ENCODE measurements at places on chromosomes 5 and 9.

DNA sequence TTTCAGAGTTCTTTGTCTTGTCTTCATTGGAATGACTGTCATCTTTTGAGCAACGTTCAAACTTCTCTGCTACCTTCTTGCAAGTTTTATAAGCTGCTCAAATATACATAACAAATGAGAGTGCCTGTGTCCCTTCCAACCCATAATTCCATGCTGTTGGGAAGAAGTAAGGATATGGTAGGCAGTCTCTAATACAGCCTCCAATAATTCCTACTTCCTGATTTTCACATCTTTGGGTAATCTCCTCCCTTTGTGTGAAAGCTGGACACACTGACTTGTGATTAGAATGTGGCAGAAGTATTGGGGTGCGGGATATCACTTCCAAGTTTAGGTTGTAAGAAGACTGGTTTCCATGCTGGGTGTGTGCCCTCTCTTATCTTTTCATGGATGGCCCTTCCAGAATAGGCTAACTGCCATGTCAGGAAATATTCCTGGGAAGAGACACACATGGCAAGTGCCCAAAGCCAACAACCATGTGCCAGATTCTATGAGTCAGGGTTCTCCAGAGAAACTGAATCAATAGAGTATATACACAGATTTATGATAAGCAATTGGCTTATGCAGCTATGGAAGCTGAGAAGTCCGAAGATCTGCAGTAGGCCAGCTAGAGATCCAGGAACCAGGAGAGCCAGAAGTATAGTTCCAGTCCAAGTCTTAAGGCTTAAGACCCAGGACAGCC is 531.3 kb downstream of the NTRK2 start:
- no peak for DNase-seq

DNA sequence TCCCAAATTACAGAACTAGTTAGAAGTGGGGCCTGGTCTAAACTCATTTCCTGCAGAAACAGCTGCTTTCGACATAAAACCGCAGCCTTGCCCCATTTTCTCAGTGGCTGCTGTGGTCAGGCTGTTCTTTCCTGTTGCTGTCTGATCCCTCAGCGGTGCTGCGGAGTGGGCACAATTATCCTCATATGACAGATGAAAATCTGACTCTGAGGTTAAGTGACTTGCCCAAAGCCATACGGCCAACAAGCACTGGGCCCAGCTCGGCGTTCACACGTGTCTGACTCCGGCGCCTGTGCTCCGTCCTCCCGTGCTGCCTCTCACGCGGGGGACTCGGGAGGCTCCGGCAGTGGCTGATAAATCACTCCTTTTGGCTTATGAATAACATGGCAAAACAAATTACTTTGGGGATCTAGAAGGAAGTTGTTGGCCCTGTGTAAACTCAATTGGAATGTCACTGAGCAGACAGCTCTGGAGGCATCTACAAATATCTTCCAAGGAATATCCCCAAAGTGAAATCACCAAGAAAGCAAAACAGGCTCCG is 142.6 kb upstream of the LMX1B start:
- peak; percentile 47 for DNase-seq

GRCh38 chr5:116905885-116906284 is 331.3 kb upstream of the SEMA6A start:
- no peak for DNase-seq

GRCh38 chr9:34143116-34143515 is 16.6 kb upstream of the DCAF12 start:
- DNase-seq: no peak

DNA sequence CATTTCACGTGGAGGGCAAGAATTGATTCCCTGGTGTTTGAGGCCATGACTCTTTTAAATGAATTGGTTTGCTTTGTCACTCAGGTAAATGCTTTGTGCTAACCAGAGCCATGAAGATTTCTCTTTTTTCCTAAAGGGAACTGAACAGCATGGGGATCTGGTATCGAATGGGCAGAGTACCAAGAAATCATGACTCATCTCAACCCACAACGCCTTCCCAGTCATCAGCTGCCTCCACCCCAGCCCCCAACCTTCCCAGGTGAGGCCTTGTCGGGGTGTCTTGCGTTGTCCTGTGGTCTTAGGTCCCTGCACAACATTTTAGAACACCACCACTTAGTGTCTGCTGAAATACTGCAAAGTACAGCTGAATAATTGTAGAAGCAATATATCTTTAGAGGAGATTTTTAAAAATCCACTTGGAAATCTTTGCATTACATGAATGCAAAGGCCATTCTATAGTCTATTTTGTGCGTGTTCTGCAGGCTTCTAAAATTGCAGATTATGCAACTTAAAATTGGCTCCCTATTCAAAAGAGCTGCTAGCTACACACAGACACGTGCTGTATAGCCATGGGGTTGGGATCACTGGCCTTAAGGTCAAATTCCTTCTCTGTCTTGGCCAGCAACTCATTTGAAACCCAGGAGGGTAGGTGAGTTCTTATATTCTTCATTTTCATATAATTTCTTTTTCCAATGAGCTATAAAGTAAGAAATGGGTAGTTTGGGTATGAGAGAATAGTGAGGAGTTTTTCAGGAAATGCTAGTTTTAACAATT is 69.0 kb downstream of the MVB12B start:
- DNase-seq: no peak

- DNase-seq: peak; percentile 77
These were observed 1.3 kb upstream of the ZNF366 start for GRCh38 chr5:72508241-72509170.

DNA sequence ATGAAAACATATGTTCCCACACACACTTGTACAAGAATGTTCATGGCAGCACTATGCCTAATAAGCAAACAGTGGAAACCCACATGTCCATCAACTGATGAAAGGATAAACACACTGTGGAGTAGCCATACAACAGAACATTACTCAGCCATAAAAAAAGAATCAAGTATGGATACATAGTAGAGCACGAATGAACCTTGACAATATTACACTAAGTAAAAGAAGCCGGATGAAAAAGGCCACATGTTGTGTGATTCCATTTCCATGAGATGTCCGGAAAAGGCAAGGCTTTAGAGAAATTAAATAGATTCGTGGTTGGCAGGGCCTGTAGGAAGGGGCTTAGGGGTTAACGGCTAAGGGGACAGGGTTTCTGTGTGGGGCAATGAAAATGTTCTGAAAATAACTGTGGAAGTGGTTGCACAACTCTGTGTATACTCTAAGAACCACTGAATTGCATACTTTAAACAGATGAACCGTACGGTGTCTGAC is 51.4 kb downstream of the COL23A1 start:
- DNase-seq: no peak

GRCh38 chr9:114028646-114029045 is 49.5 kb downstream of the AMBP start:
- no peak for DNase-seq

- peak; percentile 55 for DNase-seq
These were observed 1.4 kb downstream of the GLIS3 start for GRCh38 chr9:4298255-4299004.

DNA sequence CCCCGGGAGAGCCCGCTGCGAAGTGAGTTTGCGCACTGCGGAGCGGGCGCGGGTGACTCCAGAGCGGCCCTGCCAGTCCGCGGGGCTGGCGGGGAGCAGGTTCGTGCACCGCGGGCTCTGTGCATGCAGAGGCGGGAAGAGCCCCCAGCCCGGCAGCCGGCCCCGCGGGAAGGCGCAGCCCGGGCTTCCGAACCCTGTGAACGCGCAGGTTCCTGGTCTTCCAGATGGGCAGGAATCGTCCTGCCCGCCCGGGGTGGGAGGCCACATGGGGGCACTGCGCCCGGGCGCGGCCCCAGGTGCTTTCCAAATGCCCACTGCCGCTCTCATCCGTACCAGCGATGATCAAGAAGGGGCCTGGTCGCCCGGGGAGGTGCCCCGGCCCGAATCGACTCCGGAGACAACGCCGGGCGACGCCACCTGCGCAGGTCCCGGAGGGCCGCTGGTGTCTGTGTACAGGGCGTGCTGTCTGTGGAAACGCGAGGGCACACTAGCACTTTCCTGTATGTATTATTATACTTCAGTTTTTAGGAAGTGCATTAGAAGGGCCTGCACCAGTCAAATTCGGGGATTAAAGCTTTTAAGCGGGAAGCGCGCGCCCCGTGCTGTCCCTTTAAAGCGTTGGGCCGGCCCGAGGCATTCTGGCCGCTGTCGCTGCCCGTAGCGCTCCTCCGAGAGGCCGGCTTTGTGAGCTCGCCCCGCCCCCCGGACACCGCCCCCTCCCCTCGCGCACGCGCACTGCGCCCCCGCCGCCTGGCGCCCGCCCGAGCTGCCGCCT is at the start of gene WDR5:
Gene WDR5, plus strand, starts transcription at position 740 of the 775 bp plus-strand sequence. CDS start 3,796 bp downstream, outside the sequence.
- peak; percentile 100 for DNase-seq

GRCh38 chr5:159531554-159532105 is 201.3 kb upstream of the IL12B start:
- no peak for DNase-seq

DNA sequence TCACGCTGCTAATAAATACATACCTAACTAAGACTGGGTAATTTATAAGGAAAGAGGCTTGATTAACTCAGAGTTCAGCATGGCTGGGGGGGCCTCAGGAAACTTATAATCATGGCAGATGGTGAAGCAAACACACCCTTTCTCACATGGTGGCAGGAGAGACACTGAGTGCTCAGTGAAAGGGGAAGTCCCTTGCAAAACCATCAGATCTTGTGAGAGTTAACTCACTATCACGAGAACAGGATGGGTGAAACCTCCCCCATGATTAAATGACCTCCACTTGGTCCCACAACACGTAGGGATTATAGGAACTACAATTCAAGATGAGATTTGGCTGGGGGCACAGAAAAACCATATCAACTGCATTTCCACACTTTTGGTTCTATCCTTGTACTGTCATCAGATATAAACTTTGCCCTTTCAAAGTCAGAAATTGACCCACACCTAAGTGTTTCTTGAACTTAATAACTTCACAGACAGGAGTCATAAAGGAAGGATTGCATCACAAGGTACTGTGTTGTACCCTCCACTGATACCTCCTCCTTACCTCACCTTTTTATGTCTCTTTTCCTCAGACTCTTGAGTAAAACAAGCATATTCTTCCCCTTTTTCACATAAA is 319.1 kb upstream of the PIK3R1 start:
- DNase-seq: no peak

DNA sequence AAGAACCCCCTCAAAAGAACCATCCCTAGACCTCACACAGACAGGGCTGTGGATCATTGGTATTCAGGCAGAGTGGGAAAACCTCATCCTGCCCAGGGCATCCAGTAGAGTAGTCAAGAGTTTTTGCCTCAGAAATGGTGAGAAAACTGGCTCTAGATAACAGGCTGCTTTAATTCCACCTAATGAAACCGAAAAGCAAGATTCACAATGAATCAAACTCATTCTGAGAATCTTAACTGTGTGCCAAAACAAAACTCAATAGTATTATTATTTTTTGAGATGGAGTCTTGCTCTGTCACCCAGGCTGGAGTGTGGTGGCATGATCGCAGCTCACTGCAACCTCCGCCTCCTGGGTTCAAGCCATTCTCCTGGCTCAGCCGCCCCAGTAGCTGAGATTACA is 17.8 kb upstream of the NPM1 start:
- DNase-seq: no peak

- DNase-seq: no peak
These were observed 55.5 kb downstream of the GPBP1 start for GRCh38 chr5:57229313-57229712.

DNA sequence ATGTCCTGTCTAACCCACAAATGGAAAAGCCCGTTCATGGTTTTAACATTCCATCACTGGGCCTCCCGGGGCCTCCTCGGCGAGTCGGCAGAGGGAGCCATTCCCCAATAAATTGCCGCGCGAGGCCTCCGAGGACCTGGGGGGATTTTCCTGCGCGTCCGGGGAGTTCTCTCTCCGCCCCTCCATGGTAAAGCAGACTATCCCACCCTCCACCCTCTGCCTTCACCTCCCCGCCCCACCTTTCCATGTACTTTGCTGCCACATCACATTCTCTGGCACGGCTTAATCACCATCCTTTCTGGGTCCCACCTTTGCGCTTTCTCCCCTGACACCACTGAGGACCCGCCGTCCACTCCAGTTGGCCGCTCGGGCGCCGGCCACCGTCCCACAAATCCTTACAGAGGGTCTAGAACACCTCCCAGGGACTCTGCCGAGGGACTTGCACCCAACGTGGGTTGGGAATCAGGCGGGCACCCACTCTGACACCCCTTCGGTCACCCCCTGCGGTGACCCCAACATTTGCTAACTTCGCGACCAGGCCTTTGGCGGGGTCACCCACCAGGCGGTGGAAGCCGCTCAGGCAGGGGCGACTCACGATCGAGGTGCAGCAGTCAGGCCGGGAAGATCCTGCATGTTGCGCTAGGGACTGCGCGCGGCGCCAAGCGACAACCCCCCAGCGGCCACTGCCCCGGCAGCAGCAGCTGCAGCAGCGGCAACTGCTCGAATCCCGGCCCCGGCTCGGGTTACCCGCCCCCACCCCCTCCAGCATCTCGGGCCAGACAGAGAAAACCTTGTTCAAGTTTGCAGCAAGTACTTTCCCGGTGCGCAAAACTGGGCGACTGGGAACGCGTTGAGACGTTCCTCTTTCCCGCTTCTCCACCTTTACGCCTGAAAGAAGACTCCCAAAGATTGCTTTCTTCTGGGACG is at the start of gene MEGF10:
Gene MEGF10, plus strand, starts transcription at position 778 of the 927 bp plus-strand sequence. CDS start 40,513 bp downstream, outside the sequence.
- peak; percentile 63 for DNase-seq

GRCh38 chr5:98510143-98510985 is 263.1 kb upstream of the RGMB start:
- no peak for DNase-seq

GRCh38 chr9:112065806-112066606 is 109.1 kb downstream of the SUSD1 start:
- no peak for DNase-seq

GRCh38 chr9:14909601-14909960 is 647 bp downstream of the FREM1 start:
- DNase-seq: no peak

DNA sequence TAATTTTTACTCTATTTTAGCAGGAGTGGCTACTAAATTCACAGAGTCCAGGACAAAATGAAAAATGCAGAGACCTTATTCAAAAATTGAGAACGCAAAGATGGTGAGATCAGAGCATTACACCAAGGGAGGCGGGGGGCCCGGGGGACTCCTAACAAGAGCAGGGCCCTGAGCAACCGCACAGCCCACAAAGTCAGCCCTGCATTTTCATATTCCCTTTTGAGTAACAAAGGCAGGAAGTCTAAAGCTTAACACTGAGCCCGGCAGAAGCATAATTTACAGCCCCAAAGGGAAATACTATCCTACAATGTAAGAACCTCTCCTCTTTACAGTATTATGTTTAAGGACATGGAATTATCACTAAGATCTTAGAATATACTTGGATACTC is 69.4 kb downstream of the TLE1 start:
- DNase-seq: no peak

DNA sequence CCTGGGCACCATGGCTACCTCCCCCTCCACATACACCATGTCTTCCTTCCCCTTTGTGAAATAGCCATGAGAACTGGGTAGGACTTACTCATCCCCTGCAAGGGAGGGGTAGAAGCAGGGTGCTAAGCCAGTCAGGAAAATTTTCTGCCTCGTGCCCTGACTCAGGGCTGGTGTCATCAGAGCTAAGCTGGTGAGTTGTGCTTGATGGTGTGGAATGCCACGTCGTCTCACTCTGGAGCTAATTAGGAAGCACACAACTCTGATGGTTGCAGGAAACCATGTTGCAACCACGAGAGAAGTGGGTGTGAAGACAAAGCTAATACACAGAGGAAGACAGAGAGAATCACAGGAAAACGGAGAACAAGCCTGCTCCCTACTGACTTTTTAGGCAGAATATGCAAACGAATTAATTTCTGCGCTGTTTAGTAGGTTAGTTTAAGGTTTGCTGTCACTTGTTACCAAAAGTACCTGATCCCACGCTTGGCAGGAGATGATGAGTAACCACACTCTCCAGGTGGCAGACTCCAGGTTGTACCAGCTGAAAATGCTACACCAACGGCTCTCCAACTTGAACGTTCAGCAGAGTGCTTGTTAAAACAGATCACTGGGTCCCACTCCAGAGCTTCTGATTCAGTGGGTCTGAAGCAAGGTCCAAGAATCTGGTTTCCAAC is 54.5 kb downstream of the STK10 start:
- no peak for DNase-seq

All from GM13977 (cell line).